ENCODE measurements at places on chromosomes 6 and 20.

DNA sequence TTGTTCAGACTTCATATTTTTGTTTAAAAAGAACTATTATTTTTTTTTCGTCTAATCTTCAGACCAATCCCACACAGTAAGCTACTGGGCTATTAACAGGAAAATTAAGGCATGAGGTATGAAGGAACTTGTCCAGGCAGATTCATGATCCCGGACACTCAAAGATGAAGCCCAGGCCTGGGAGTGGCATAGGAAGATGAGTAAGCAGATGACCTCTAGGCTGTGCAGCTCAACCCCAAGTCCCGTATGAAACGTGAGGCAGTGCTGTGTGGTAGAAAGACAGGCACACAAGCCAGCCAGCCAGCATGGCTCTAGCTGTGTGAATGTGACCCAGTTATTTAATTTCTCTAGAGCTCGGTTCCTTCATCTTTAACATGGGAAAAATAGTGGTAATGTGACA, 231.9 kb downstream of the CLIC5 start:
- no peak for DNase-seq

GRCh38 chr6:146876271-146877151, 277.7 kb downstream of the ADGB start:
- no peak for DNase-seq

- DNase-seq = no peak
Observed at GRCh38 chr6:135530113-135530512, 32.6 kb upstream of the AHI1 start.

DNA sequence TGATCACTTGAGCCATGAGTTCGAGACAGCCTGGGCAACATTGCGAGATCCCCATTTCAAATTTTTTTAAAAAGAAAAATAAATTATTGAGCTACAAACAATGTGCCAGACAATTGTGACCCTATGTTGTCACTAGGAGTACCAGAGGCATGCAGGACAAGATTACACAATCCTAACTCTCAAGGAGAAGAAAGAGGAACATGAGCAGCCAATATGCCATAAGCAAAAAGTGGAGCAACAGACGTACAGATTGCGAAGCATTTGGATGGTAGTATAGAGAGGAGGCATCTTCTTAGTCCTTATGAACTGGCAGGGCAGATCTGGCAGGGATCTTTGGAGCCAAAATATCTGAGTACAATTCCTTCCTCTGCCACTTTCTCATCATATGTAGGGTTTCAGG, 156.4 kb downstream of the OR2B2 start:
- DNase-seq = no peak

DNA sequence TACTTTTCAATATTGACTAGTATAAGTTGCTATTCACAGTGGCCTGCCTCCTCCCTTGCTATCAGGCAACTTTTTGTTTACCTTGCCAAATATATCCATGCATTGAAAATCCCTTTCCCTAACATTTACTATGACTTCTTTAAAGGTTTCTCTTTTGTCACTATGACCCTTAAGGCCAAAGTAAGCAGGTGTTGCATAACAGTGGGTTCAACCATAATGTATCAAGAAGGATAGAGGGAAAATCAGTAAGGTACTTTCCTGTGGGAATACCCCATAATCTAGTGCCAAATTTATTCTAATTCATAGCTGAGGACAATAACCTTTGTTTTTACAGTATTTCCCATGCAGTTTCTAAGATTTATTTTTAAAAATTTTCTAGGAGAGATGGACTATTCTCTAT, 527.6 kb downstream of the CDKAL1 start:
- DNase-seq = no peak

DNA sequence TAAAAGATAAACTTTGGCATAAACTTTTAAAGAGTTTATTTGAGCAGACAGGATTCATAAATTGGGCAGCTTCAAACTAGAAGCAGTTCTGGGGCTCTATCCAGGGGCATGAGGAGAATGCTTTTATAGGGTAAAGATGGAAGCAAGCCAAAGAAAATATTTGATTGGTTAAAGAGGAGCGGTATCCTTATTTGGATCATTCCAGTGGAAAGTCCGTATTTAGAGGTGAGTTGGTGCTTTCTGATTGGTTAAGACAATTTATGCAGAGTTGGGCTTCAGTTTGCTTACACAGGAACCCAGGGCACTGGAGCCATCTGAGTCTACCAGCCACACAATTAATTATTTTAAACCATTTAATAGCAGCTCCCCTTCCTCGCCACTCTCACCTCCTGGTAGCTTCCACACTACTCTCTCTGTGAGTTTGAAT, 37.9 kb upstream of the RNF217 start:
- no peak for DNase-seq

DNA sequence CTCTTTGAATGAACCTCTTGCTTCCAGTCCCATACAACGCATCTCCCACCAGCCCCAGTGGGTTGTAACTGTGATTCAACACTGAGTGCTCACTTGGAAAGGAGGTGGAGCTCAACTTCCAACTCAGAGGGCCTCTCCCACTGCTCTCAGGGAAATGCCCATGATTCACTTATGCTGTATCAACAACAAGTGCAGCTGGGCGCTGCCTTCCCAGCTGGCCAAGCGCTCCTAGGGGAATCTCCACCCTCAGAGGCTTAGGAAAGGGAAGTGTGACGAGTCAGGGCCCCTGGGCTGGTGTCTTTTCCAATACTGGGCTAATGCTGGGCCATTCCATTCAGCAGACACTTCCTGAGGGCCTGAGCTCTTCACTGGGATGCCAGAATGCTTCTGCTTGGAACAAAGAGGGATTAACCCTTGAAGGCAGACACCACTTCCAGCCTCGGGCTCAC, 8.1 kb upstream of the OCSTAMP start:
- DNase-seq = no peak

DNA sequence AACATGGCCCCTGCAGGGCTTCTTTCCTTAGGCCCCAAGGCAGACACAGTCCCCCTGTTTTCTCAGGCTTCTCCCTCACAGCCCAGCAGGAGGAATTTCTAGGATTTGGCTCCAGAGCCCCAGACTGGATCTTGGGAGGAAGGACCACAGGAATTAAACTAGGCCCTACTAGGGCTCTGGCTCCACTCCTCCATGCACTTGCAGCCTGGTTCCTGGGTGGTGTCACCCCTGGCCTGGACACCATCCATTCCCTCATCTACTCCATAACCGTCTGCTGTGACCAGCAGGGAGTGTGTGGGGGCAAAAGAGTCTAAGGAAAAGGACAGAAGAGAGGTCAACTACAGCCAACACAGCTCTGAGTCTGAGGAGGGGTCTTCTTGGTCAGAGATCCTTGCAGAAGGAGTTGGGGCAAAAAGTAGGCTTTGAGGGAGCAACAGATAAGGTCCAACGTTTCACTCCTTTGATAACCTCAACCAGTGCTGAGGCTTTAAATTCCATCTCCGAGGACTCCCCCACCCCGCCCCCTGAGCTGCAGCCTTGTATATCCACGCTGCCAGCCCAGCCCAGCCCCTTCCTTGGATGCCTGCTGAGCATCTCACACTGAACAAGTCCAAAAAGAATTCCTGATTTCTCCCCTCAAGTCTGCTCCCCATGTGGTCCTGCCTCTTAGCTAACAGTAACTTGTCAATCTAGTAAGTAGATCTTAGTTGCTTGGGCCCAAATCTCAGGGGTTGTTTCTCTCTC, 27.9 kb upstream of the SPDEF start:
- DNase-seq = no peak

DNA sequence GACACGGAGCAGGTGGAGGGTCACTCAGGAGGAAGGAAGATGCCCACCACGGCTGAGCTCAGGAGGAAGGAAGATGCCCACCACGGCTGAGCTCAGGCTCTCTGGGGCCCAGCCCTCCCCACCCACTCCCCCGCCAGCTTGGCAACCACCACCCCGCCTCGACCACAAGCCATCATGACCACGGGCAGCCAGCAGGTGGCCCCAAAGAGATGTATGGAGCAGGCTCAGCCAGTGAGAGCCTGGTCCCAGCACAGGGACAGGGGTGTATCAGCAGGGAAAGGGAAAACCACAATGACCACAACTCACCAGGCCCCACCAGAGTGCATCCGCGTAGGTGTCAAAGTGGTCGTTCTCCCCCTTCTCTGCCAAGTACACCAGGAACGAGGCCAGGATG, 30.4 kb downstream of the KCNQ2 start:
- DNase-seq = peak; percentile 22

GRCh38 chr20:17796091-17796563, 96.4 kb downstream of the BANF2 start:
- no peak for DNase-seq

DNA sequence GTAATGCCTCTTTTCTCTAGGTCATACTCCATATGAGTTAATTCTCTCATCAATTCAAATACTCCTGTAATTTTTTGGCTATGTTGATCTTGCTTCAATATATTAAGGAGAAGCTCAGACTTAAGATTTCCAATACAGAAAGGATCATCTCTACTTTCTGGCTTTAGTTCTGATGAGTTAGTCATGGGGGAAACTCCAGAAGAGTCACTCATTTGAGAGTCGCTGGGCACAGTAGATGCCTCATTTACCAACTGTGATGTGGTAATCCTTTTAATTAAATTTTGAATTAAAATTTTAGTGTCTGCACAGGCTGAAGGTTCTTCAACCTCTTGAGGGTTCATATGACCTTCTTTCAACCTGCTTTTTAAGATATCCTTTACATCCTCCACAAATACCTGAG, 38.5 kb downstream of the DST start:
- no peak for DNase-seq

DNA sequence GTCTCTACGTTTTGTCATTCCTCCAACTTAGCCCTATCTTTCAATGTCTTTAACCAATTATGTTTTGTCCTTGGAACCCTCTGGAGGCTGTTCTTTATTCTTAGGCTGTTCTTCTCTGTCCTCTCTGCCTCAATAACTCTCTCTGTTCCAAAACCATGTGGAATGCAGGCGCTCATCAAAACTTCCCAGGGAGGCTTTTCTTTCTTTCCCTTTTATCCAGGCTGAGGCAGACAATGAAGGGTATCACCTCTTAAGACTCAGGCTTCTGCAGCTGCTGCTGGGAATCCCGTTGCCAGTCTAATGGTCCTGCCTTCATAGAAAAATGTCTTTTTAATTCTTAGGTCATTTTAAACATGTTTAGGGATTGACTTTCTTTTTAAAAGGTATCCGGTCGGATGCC, 544.7 kb downstream of the CDH26 start:
- DNase-seq = no peak

- DNase-seq = no peak
Observed at GRCh38 chr6:46733341-46733801, 1.8 kb downstream of the PLA2G7 start.

- no peak for DNase-seq
Observed at GRCh38 chr20:58709013-58709702, 16.6 kb downstream of the NPEPL1 start.

- no peak for DNase-seq
Observed at GRCh38 chr6:168870982-168871381, 382.7 kb downstream of the THBS2 start.

- DNase-seq = no peak
Observed at GRCh38 chr20:44648579-44648978, 2.9 kb downstream of the ADA start.

DNA sequence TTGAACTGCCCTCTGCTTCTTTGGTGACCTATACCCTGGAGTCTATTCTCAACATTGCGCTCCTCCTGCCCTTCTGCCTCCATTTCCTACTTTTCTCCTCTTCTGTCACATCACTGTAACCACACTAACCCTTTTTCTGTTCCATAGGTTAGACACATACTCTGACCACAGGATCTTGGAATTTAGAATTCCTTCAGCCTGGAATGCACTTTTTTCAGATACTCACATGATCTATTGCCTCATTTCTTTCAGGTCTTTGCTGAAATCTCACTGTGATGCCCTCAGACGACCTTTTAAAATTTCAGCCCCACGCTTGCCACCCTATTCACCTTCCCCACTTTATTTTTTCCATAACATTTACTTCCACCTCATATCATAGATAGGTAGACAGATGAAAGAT, 5.1 kb downstream of the VNN1 start:
- no peak for DNase-seq

DNA sequence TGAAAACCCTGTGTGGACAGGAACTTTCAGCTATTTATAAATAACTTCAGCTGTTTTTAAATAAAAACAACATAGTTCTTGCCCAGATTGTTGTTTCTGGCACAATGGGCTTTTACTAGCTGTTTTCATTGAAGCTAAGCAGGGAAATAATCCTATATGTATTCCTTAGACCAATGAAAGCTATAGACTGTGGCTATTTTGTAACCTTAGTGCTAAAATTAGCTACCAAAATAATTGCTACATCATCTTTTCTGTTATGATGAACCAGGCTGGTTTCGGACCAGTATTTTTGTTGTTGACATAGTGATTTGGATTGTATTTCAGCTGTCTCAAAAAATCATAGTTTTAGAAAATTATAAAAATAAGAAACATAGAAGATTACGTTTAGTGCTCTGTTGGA, 13.7 kb downstream of the PHF3 start:
- no peak for DNase-seq

DNA sequence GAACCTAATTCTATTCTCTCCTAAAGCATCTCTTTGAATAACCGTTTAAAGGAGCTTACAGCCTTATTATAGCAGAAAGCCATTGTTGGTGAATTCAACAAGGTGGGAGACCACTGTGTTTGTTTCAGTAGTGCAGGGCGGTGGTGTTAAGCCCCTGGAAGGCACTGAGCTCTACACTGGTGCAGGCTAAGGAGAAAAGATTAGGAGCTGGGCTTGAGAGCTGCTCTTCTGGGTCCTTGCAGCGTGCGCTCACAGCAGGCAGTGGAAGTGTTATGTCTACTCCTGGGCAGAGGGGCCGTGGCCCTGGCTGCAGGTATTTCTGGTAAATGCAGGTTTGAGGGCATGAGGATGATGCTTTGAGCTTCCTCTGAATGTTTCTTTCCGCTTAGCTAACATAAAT, 361.2 kb downstream of the RNF144B start:
- DNase-seq = no peak

DNA sequence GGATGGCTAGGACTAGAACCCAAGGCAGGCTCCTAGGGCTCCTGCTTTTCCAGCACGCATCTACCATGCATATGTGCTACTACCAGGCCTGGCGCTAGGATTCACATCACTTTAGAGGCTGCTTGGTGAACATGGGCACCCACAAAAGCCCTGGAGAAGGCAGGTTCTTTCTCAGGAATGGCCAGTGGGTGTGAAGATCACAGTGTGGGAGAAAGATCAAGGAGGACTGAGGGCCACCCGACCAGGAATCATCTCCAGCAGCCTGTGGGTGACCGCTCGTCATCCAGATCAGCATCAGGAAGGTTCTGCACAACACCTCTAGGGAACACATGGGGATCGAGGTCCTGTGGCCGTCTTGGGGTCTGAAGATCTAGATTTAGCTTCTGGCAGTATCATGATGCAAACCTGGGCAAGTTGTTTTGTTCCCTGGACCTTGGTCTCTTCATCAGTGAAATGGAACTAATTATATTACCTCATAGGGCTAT, 27.3 kb downstream of the SRSF3 start:
- DNase-seq = no peak

GRCh38 chr6:80319196-80319595, 212.7 kb downstream of the BCKDHB start:
- no peak for DNase-seq
